Trophoblast cell (in vitro differentiated cells and primary cell): ENCODE measurements at places on chromosomes 5 and 9.

DNA sequence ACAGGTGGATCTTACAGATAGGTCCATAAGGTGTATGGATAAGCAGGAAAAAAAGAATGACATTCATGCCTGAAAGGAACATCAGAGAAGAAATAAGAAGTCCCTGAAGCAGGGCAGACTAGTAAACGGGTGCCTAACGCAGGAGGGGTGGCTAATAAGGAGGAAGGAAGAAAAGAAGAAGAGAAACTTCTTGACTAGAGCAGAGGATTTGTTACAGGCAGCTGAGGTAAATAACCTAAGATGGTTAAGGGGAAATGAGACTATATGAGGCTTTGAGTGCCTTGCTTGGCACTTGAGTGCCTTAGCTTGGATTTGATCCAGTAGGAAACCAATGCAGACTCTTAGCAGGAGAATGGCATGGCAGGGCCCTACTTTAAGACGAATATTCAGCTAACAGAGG, 313.5 kb upstream of the PDE4D start:
- no peaks in the 10 kb centered on the region for H3K36me3 ChIP-seq
- DNase-seq = no peak
- H3K4me3 ChIP-seq = no peak overlapping the region

GRCh38 chr5:1050423-1051365, 42.1 kb downstream of the NKD2 start:
- no peak overlapping the region for H3K27ac ChIP-seq
- H3K4me3 ChIP-seq = no peak overlapping the region
- H3K4me1 ChIP-seq = no peaks in the 10 kb centered on the region
- no peaks in the 10 kb centered on the region for H3K27me3 ChIP-seq
- H3K36me3 ChIP-seq = peaks cover 10% of the 10 kb centered on the region

- H3K4me1 ChIP-seq = no peaks in the 10 kb centered on the region
- no peak overlapping the region for H3K27ac ChIP-seq
- no peak for DNase-seq
- H3K4me3 ChIP-seq = no peak overlapping the region
- peaks cover 23% of the 10 kb centered on the region for H3K27me3 ChIP-seq
Measured at GRCh38 chr9:122370303-122370702, 521 bp upstream of the PTGS1 start.

GRCh38 chr5:149018909-149019443, 43.9 kb downstream of the SH3TC2 start:
- no peaks in the 10 kb centered on the region for H3K36me3 ChIP-seq
- no peaks in the 10 kb centered on the region for H3K27me3 ChIP-seq
- H3K27ac ChIP-seq = no peak overlapping the region
- no peak for DNase-seq
- H3K4me3 ChIP-seq = no peak overlapping the region
- H3K4me1 ChIP-seq = no peaks in the 10 kb centered on the region

GRCh38 chr5:151862811-151863472, 61.7 kb downstream of the GLRA1 start:
- H3K27ac ChIP-seq = no peak overlapping the region
- no peaks in the 10 kb centered on the region for H3K4me1 ChIP-seq
- DNase-seq = no peak
- no peaks in the 10 kb centered on the region for H3K27me3 ChIP-seq
- no peak overlapping the region for H3K4me3 ChIP-seq
- no peaks in the 10 kb centered on the region for H3K36me3 ChIP-seq

GRCh38 chr5:131392466-131393095, 128.7 kb downstream of the CDC42SE2 start:
- H3K36me3 ChIP-seq = peaks cover 9% of the 10 kb centered on the region
- no peak for DNase-seq
- H3K27ac ChIP-seq = no peak overlapping the region
- H3K4me3 ChIP-seq = no peak overlapping the region
